ENCODE measurements at places on chromosomes 12 and 14.

GRCh38 chr14:54610051-54610977 lies 43.4 kb downstream of the SAMD4A start:
- no peak for DNase-seq

DNA sequence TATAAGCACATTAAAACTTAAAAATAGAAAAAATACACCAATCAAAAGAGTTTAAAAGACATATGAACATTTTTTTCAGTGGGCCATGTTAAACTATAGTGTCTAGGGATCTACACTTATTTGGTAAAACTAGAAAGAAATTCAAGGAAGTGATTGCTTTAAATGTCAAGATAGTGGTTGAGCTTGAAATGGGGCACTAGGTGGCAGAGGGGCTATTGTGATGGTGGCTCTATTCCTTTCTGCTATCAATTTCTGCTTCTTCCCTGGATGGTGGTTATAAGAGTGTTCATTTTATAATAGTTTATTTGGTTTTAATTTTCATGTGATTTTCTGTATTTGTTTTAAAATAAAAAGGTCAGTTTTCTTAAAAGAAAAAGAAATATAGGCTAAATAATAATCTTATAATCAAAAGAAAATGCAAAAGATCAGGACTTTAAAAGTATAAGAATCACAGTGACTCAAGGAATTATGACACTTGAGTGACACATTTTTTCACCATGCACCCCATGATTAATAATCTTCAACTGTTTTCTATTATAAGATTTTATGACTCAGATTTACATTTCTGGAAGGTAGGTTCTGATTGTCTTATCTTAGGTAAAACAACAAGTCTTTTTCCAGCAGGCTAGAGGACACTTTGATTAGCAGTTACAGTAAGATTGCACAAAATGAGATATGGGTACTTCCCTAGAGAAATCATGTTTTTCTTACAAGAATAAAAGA lies 137.5 kb downstream of the FSCB start:
- no peak for DNase-seq

DNA sequence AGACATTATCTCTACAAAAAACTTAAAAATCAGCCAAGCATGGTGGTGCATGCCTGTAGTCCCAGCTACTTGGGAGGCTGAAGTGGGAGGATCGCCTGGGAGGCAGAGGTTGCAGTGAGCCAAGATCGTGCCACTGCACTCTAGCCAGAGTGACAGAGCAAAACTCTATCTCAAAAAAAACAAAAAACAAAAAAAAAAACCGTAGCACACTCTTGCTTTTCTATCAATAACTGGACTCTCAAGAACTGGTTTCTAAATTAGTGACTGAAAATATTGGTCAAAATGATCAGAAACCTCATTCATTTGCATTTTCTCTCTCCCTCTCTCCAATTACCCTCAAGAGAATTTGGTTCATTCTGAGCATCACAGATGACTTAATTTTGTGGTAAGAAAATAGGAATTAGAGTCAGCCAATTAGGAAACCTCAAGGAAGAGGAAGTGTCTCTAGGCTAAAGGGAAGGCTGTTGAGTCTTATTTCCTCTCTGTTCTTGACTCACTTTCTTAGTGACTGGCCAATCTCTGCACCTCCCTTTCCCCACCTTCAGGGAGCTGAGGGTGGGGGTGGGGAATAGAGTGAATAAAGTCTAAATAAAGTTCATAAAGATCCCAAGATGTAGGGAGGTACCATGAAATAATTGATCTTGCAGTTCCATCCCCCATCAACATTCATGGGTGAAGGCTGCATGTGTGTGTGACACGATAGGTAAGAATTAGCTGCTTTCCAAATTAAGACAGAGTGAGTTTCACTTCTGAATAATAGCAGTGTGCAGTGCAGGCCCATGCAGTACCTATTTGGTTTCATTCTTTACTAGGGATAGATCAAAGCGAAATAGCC lies 6.8 kb upstream of the PSMA6 start:
- DNase-seq, result peak; percentile 16

- DNase-seq, result no peak
These were observed 332.6 kb downstream of the GLT1D1 start for GRCh38 chr12:129185855-129186254.

DNA sequence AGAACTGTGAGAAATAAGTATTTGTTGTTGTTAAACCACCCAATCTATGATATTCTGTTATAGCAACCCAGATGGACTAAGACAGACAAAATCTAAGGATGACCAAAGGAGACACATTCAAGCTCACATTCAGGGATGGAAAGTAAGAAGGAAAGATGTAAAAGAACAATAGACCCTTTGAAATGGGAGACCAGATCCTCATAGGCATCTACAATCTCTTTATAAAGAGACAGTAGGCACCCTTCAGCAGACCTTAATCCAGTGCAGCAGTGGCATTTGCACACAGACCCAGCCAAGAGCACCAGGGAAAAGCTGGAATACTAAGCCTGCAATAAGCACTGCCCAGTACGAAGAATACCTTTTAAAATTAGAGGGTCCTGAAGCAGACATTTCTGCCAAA lies 132.7 kb downstream of the KLHL28 start:
- DNase-seq, result no peak

GRCh38 chr12:46921764-46922133 lies 96.0 kb upstream of the SLC38A4 start:
- DNase-seq, result no peak

- no peak for DNase-seq
These were observed 8.4 kb downstream of the SBNO1 start for GRCh38 chr12:123356159-123356670.

GRCh38 chr12:65434737-65435136 lies 156.3 kb downstream of the MSRB3 start:
- no peak for DNase-seq

DNA sequence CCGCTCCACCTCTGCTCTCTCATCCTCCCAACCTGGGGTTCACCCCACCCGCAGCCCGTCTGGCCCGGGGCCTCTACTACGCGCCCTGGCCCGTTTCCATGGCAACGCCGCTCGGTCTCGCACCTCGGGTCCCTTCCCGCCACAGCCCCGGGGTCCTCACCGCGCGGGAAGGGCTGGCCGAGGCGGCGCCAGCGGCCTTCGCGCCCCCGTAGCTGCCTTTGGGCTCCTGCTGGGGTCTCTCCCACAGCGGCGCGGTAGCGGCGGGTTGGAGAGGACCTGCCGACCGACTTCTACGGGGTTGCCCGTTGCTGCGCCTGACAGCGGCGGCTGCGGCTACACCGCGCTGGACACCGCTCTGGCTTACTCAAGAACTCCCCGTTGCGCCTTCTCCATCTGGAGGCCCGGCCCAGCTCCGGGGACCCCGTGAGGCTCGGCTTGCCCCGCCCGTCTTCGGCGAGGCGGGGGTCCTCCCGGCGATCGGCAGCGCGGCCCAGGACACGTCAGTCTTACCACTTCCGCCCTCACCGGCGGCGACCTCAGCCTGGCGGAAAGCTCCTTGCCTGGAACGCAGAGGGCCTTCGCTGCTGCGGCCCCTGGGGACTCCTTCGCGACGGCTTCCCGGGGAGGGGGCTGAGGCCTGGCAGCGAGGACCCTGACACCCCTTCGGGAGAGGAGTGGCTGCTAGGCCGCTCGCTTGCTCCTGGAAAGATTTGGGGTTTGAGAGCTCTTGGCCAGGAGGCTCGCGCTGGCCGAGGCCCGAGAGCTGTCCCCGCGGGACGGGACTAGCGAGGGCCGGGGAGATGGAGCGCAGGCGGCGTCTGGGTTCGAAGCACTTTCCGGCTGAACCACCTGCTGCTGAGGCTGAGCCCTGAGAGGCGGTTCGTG lies at the start of gene TM9SF1:
Gene TM9SF1, minus strand, starts transcription at position 256 of the 885 bp plus-strand sequence. CDS start 422 bp downstream, outside the sequence.
- peak; percentile 85 for DNase-seq

DNA sequence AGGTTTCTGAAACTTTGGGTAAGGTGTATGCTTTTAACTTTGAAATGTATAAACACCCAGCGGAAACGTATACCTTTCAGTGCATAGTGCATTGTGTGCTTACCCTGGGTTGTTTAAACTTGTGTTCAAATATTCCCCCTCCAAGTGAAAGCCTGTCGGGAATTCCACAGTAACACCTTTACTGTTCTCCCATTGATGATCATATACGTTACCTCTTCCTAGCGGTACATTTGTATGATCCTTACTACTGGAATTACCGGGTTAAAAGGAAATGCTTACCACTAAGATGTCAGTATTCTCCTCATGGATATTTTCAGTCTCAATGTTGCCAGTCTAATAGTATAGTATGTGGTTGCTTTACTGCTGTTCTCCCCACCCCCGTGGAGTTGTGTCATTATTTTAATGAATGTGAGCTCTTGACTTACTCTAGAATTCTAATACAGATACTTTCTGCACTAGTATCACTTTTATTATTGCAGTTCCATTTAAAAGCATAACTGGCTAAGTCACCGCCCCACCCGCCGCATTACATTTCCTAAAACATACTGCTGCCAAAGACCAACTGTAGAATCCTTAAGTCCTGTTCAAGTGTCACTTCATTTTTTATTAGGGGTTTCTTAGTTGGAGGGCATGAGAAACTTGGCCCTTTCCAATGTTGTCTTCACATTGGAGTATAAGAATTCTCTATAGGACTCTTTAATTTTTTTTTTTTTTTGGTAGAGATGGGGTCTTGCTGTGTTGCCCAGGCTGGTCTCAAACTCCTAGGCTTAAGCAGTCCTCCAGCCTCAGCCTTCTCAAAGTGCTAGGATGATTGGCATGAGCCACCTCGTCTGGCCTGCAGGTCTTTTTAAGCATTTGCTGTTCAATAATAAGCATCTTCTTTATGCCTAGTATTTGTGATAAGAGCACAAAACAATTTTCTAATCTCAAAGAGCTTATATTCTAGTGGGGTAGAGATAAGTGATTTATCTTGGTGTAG lies 24.9 kb downstream of the NUDT4 start:
- no peak for DNase-seq

DNA sequence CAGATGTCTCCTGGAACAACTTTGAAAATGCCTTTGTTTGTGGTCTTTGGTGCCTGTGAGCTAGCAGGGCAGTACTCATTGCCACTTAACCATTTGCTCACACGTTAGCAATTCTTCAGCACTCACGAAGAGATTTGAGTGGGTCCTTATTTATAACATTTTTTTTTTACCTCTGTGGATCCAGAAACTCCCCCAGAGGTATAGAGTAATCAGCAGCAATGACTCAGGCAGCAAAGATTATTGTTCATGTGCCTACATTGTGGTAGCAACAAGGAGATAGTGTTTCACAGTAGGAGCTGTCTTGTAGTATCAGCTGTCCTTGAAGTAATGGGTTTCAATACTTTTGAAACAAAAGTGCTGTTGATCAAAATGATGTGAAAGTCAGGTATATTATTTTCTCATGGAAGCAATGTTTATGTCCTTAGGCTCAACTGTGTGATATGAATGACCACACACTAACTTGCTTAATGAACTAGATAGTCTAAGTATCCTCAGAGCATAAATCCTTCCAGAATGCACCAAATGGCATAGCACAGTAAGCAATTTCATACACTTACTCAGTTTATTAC lies 304.1 kb downstream of the EGLN3 start:
- no peak for DNase-seq

DNA sequence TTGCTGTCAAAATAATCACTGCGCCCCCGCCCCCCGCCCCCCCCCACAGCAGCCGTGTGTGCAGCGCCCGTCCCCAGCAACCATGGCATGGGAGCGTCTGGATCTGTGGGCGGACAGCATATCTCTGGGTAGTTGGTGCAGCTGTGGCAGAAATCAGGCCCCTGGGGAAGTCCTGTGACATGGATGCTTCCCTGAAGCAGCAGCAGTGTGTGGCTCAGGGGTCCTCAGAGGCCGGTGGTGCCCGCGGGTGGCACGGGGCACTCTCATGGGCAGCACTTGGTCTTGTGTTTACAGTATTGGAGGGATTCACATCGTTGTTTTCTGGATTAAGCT lies 19.2 kb downstream of the XRCC3 start:
- no peak for DNase-seq
